Stimulated activated CD8-positive, alpha-beta memory T cell treated with anti-CD3 and anti-CD28 coated beads, Interleukin-15, amount 100 ng/mL, for 1 hour (primary cell): ENCODE measurements at places on chromosomes 1 and 21.

GRCh38 chr1:43077273-43077672, 94.8 kb downstream of the EBNA1BP2 start:
- no peak for DNase-seq

DNA sequence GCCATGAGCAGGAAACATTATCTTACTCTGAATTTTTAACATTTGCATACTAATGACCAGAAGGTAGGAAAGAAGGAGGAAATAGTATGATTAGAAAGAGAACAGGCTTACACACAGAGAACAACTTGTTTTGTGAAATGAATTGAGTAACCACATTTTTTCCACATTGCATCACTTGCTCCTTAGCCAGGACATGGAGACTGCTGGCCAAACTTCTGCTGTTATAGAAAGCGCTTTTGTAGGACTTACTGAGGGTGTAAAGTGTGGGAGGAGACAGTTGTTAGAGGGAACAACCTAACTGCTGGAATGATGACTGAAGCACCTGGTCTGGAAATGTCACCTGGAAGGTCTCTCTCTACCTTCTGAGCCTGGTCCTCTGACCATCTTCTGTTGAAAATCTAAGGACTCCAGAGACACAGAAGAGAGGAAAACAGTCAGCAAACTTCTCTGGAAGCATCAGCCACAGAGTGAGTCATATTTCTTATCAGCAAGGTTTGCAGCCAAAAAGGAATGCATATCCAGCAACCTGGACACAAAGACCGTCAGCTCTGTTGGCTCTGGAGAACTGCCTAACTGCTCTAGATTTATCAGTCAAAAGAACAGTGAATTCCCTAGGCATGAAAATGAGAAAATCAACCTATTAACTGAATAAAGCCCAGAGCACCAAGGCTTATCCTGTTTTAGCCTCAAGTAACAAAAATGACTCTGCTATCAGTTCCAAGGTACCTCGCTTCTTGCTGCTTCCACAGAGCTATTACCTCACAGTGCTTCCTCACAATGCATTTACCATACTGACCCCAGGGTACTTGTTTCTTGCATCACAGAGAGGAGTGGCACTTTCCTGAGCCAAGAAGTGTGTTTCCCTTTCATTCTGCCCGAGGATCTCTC, 88.0 kb upstream of the SLFNL1 start:
- DNase-seq = no peak

DNA sequence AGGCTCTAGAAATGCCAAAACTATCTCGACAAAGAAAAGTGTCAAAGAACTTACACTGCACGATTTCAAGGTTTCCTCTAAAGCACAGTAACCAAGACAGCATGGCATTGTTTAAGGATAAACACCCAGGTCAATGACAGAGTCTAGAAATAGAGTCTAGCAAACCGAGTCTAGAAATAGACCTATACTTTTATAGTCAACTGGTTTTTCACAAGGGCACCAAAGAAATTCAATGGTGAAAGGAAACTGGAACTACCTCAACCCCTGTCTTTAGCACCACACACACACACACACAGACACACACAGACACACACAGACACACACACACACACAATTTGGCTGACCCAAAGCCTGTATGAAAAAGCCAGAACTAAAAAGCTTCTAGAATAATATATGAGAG, 67.1 kb upstream of the PGBD5 start:
- no peak for DNase-seq

GRCh38 chr1:225388372-225388771, 39.5 kb downstream of the LBR start:
- no peak for DNase-seq

GRCh38 chr1:233975486-233975885, 71.0 kb downstream of the SLC35F3 start:
- no peak for DNase-seq
